ENCODE measurements at places on chromosomes 4 and X.

DNA sequence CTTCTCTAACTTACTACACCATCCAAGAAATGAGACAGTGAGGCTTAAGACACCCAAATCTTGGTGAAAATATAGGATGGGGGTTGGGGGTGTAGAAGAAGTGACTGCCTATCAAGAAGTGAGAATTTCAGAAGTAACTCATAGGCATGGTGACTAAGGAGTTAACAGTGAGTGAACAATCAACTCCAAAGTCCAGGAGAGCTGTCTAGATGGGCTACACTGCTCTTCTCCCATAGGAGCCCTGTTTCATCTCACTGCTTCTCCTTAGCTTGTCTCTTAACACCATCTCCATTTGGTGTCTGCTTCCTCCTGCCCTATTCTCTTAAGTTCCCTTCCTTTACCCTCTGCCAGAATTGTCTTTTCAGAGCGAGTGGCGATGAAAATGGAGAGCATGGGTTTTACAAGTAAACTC, 22.7 kb downstream of the FABP2 start:
- no peak for DNase-seq

- DNase-seq, result no peak
These were observed 300.5 kb downstream of the TRIML1 start for GRCh38 chr4:188439641-188440311.

GRCh38 chrX:77945910-77946545, 23.4 kb downstream of the PGAM4 start:
- DNase-seq, result no peak

DNA sequence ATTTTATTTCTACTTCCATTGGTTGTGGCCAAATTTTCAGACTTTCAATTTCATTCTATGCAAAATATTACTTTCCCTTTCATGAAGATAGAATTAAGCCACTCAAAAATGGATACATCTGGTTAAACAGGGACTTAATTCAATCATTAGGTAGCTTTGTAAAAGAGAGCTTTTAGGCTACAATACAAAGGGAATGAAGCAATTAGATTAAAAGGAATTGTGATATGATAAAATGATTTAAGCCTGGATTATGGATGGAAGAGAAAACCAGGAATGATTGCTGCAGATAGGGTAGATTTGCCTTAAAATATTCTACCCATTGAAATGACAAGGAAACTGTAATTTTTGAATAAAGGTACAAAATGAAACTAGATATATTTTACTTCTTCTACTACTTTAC, 134.6 kb upstream of the PDHA2 start:
- DNase-seq, result no peak

GRCh38 chrX:44784241-44784640, 59.6 kb upstream of the DUSP21 start:
- DNase-seq, result no peak

DNA sequence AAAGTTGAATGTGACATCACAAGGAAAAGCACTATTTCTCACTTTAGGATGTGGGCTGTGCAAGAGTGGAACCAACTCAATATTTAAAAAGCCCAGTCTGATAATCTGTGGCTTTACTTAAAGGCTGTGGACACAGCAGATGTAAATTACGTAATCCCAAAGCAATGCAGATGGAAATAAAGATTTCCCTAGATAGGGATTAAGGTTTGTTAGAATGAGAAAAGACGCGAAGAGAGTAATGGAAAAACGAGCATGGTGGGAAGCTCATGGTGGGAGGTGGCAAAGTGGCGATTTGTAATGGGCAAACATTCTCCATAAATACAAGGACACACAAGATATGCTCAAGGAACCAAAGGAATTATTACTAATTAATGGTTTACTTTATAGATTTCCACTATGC, 985.5 kb downstream of the FSTL5 start:
- no peak for DNase-seq
